Nucleus accumbens (tissue), 56 donors: ENCODE measurements at places on chromosomes 3 and 15.

GRCh38 chr3:194584866-194585265, 48.4 kb downstream of the TMEM44 start:
- no peak for DNase-seq

DNA sequence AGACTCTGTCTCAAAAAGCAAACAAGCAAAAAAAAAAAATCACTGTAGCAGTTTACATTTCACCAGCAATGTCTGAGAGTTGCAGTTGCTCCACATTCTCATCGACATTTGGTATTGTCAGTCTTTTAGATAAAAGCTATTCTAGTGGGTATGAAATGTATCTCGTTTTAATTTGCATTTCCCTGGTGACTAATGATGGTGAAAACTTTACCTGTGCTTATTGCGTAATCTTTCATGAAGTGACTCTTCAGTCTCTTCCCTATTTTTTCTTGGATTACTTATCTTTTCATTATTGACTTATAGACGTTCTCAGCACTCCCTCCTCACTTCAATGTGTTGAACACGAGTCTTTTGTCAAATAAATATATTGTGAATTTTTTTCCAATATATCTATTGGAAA, 37.2 kb upstream of the CLSTN2 start:
- no peak for DNase-seq

GRCh38 chr3:140731440-140732119, 53.7 kb downstream of the TRIM42 start:
- no peak for DNase-seq

GRCh38 chr3:113963879-113964278, 16.1 kb downstream of the ZDHHC23 start:
- no peak for DNase-seq

- DNase-seq = no peak
Measured at GRCh38 chr3:2706144-2706835, 403.9 kb downstream of the IL5RA start.

- no peak for DNase-seq
Measured at GRCh38 chr3:117541721-117542120, 832.1 kb downstream of the TUSC7 start.

GRCh38 chr3:178658694-178659325, 122.6 kb downstream of the KCNMB2 start:
- no peak for DNase-seq

GRCh38 chr3:22960105-22960984, 242.8 kb upstream of the UBE2E2 start:
- DNase-seq = no peak
